ENCODE measurements at places on chromosomes 3 and 15.
A peak's percentile ranks its signal among the peaks of the same experiment; 100 is the strongest.

- DNase-seq, result peak; percentile 47
Measured at GRCh38 chr15:50907601-50908208, 778 bp upstream of the AP4E1 start.

GRCh38 chr15:88188300-88188699 is 68.2 kb downstream of the NTRK3 start:
- no peak for DNase-seq

- DNase-seq, result no peak
Measured at GRCh38 chr3:18080198-18080689, 337.8 kb upstream of the TBC1D5 start.

DNA sequence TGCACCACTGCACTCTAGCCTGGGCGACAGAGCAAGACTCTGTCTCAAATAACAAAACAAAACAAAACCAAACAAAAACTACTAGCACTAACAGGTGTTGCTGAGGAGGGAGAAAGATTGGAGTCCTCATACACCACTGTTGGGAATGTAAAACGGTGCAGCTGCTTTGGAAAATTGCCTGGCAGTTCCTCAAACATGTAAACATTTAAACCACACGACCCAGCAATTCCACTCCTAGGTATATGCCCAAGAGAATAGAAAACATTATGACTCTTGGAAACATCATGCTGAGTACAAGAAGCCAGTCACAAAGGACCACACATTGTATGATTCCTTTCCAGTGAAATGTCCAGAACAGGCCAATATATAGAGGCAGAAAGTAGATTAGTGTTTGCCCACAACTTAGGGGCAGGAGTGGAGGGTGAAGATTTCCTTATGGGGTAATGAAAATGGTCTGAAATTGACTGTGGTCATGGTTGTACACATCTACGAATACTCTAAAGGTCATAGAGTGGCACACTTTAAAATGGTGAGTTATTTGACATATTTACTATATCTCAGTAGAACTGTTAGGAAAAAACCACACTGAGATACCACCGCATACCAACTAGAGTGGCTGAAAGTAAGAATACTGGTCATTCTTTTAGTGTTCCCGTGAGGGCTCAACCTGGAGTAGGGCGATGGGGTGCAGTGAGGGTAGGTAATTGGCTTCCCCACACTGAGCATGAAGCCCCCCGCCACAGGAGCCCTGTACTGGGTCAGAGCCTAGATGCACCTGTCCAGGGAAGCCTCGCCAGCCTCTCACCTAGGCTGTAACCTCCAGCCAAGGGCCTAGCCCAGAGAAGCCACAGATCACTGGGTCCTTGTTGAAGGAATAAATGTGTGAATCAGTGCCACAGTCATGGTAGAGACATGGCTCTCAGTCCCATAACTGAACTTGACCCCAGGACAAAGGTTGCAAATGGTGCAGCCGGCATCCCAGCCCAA is 131.1 kb downstream of the NUP210 start:
- DNase-seq, result no peak

DNA sequence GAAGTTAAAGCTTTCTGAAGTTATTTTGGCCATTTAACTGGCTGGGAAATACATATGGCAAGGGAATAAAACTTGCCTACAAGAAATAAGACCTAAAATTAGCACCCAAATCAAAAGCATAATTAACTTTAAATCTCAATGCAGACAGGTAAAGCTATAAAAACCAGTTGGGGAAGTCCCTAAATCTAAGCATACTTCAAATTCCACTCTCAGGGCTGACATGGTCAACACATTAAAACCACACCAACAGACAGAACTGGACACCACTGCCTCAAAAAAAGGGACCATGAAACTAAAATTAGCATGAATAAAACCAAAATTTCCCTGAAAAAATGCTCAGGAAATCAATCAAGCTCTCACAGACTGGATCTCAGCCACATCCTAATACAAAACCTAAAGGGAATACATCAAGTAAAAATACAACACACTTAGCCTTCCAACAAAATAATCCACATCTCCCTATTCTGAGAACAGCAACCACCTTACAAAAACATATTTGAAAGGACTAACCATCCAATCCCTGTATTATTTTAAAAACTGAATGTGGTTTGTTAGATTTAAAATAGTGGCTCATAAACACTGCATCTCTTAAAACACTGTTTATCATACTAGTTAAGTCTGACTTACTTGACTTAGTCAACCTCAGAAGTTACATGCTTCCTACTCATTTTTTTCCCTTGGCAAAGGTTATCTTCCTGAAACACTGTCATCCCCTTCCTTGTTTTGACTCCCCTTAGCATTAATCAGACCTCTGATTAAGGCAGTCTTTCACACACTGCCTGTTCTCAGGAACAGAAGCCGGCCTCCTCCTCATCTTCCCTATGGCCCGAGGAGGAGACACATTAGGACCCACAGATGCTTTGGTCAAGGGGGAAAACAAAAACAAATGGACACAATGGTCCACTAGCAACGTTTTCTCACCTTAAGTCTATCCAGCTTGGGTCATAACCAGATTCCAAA is 8.3 kb downstream of the TRA2B start:
- no peak for DNase-seq

- DNase-seq, result no peak
Measured at GRCh38 chr3:173395073-173395411, 2.5 kb upstream of the NLGN1 start.

DNA sequence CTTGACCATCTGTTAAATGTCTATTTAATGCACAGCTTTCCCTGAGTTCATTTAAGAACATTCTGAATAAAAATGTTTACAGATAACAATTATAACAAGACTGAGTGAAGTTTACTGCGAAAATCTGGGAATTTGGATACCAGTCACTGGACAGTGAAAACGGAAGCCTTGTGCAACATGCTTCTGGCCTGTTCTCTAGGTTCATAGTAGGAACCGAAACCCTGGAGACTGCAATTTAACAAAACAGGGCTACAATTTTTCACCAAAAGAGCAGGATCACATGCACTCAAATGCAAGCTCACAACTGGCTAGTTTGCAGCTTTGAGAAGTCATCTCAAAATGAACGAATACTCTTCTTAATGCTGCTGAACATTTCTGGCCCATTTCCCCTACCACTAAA is 435.9 kb downstream of the NR2F2 start:
- no peak for DNase-seq

- DNase-seq, result no peak
Measured at GRCh38 chr3:24288496-24289236, 206.0 kb downstream of the THRB start.

GRCh38 chr3:143668924-143669790 is 179.1 kb downstream of the SLC9A9 start:
- no peak for DNase-seq

- no peak for DNase-seq
Measured at GRCh38 chr3:14460342-14461005, 58.1 kb downstream of the SLC6A6 start.
